ENCODE measurements at places on chromosomes 12 and 14.

GRCh38 chr12:128381946-128382345 lies 115.0 kb downstream of the TMEM132C start:
- no peak for DNase-seq

DNA sequence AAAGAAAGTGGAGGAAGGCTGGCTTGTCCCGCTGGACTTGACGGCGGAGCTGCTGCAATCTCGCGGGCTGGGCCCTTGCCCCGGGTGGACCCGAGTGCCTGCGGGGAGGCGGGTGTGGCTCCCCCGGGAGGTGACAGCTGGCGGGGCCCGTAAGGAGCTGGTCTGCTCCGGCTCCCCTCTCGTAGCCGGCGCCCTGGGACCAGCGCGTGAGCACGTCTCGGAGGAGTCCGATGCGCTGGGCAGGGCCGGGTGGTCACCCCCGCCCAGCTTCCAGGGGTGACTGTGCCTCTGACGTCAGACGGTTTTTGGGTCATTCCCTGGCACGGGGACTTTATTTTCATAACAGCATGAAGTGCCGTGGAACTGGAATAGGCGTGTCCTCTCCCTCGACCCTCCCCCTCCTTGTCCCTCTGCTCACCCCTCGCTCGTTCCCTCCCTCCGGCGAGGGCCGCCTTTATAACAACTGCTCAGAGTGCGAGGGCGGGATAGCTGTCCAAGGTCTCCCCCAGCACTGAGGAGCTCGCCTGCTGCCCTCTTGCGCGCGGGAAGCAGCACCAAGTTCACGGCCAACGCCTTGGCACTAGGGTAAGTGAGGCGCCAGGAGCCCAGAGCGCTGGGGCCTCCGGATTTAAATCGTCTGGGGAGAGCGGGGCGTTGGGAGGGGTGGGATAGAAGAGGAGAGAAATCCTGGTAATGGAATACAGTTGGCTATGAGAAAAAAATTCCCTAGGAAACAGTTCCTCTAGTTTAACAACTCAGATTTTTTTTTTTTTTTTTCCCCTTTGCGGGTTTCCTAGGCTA lies at the start of gene GPRC5A:
Gene GPRC5A (plus strand): TSS at position 483 of the 801 bp plus-strand sequence. CDS start 16,688 bp downstream, outside the sequence.
- no peak for DNase-seq

- DNase-seq, result peak; percentile 34
Measured at GRCh38 chr12:49549735-49550692, 11.2 kb downstream of the KCNH3 start.

DNA sequence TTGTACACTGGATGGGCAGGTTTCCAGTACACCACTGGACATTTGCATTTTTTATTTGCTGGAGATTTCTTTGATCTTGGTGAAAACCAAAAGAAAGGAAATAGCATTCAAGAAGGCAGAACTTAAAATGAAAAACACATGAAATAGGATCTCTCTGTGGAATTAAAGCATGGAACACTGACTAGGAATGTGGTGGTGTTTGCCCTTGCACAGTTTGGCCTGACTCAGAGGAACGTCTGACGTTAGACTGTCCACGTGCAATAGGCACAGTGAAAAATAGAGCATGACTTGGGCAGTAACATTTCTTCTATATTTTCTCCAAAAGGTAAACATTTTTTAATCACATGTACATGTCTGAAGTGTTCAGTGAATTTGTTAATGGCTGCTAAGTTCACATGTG lies 474.1 kb upstream of the PRICKLE1 start:
- DNase-seq, result no peak

DNA sequence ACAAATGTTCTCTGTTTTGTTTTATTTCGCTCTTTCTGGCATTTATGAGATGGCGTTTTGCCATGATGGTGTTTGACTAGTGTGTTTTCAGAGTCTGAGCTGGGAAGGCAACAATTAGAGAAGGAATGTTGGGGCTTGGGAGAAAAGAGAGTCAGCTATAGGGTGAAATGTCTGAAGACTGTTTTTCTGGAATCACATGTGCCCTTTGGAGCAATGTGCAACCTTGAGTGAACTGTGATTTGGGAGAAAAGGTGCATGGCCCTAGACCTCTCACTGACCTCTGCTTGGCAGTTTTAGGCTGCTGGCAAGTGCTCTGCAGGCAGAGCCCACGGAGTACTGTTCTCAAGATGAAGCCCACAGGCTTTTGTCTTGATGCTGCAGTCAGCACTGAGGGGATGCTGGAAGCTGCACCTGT lies 379.9 kb upstream of the PDE3A start:
- no peak for DNase-seq

DNA sequence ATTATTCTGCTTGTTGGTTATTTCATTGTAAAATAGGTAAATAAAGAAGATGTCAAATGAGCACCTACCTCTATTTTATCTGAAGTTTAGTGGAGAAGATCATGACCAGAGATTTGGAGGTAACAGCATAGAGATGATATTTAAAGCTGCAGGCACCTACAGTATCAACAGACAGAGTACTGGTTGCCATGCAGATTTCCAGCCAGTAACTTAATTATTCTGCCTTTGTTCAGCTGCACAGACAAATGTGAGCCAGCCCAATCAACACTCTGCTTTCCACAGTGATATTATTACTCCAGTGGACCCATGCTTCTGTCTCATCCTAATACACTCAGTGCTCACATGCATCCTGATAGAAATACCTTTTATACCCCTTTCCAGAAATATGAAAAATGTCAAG lies 348.5 kb upstream of the RGS6 start:
- DNase-seq, result no peak

DNA sequence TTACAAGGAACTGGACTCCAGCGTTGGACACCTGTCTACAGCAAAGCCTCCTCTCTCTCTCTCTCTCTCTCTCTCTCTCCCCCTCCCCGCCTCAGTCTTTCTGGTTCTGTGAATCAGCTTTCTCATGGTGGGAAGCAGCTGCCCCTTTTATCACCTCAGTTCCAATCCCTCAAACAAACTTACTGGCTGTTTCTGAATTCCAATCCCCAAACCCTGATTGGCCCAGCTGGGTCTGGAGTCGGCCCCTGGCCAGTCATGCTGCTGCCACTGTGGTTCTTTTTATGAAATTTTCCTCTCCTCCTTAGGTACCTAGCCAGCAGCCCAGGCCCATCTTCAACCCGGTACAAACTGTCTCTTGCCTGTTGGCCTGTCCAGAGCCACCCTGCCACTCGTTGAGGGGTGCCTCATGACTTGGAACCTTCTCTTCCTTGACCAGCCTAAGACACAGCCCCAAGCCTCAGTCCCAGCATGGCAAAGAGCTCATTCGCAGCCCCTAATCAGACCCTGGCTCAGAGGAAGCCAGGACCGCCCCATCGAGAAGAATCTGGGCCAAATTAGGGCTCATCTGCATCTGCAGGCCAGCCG lies 9.4 kb upstream of the MORN3 start:
- DNase-seq, result no peak

- DNase-seq, result no peak
Measured at GRCh38 chr14:69904246-69904645, 25.0 kb downstream of the SMOC1 start.

DNA sequence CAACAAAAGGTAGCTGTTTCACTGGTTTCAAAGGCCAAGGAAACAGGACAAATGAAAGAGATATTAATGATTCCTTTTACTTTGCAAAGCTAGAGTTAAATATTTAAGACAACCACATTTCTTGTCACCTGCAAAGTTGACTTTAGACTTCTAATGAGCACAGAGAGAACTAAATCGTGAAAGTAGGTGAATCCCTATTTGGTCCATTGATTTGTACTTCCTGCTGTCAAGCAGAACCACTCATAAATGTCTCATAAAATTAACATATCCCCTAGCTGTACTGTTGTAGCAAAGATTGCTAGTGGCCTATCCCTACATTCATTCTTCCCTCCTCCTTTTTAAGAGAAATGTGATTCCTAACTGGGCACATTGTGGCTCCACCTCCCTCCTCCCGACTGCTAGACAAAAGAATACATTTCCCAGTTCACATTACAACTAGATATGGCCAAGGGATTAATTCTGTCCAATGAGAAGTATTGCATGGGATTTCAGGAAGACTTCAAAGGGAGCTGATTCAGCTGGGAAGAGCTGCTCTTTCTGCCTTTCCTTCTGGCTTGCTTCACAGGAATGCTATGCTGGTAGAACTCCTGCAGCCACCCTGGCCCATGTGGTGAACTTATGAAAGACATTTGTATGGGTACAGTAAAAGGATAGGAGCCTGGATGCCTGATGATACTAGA lies 227.5 kb upstream of the ABCD2 start:
- no peak for DNase-seq

DNA sequence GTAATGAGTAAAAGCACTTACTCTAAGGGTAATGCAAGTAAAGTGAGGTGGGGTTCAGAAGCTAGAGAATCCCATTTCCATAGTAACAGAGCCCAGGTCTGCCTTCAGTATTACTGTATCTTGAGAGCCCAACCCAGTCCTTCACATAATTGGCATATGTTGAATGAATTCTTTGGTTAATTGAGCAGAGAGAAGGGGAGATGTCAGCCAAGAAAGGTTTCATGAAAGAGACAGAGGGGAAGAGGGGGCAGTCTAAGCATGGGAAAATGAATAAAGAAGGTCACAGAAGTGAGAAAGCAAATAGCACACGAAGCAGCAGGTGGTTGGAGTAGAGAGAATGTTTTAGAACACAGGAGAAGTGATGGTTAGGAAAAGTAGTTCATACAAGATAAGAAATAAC lies 371.1 kb downstream of the SEC23A start:
- DNase-seq, result no peak

- DNase-seq, result no peak
Measured at GRCh38 chr12:62657363-62657632, 190.7 kb downstream of the MON2 start.

DNA sequence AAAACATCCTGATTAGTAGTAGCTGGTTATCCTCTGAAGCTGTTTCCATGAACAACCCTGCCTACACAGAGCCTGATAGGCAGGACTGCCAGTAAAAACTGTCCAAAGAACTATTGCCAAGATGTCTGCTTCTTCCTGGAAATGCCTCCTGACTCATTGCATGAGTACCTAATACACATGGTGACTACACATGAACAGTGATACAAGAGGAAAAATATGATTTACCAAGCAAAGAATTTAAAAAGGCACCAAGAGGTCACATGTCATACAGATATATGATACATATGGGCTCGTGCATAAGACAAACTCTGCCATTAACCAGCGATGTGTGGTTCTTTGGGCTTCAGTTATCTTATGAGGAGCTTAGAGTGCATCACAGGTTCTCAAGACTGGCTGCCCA lies 552.3 kb downstream of the SLC16A7 start:
- DNase-seq, result no peak

DNA sequence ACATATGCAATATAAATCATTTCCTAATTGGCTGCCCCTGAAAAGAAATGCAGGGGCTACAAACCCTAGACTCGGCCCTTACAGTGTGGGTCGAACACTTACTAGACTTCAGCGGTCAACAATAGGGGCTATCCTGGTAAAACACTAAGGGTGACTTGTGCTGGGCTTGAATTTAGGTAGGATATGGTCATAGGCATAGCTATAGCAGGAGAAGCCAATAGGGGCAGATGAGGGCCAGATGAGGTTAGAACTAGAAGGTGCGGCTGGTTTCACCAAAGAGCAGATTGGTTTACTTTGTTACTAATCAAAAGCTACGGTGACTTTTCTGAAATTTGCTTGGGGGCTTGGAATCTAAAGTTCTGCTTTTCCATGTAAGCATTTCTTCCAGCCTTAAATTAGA lies 282.3 kb upstream of the DIO2 start:
- DNase-seq, result no peak

- DNase-seq, result no peak
Measured at GRCh38 chr12:40976546-40976945, 211.6 kb upstream of the PDZRN4 start.

- no peak for DNase-seq
Measured at GRCh38 chr12:54431911-54432814, 13.1 kb upstream of the ITGA5 start.

DNA sequence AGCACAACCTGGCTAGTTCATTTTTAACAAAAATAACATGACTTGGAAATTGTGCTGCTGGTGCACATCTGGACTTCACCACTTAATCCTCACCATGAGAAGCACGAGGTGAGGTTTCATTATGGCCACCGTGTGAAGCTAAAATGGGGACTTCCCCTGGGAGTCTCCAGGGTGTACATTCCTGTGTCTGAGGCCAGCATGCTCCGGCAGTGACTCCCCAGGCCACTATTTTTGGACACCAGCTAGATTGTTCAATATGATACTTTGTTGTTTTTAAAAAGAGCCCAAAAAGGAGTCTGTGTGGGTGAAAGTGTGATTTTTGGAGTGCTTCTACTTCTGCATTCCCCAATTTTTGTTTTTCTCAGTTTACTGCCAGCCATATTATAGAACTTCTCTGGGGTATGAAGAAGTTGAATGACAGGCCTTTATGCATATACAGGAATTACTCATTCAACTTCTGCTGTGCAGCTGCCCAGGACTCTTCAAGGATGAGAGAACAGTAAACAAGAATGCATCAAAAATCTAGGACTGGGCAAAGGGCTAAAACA lies 16.9 kb upstream of the AICDA start:
- DNase-seq, result no peak

GRCh38 chr12:91055976-91056375 lies 1.8 kb downstream of the KERA start:
- DNase-seq, result no peak

GRCh38 chr12:49777800-49778748 lies 36.7 kb downstream of the TMBIM6 start:
- no peak for DNase-seq
